ENCODE measurements at places on chromosomes 7 and 10.

GRCh38 chr10:45673074-45673648, 589 bp upstream of the ZFAND4 start:
- peak; percentile 22 for DNase-seq

DNA sequence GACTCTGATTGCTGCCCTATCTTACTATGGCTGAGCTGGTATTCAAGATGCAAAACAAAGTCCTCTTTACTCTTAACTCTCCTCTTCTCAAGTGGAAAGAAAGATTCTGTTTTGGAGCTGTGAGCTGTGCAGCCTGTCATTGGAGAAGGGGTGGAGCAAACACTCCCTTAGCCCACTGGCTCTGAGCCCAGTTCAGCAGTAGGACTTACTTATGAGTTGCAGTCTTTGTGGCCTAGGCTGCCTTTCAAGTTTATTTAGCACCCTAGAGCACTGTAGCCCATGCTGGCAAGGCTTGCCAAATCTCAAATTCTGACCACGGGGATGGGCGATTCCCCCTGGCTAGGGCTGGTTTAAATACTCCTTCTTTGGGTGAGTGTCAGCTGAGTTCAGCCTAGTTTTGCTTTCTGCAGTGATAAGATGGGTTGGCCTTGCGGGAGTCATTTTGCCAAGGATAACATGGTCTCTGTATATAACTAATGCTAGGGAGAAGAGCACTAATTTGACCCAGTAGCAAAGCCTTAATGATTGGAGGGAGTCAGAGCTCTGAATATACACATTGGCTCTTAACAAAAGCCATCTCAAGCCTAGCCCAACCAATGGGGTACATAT, 110.2 kb downstream of the MYO3A start:
- no peak for DNase-seq

- no peak for DNase-seq
These were observed 2.3 kb downstream of the VENTX start for GRCh38 chr10:133239990-133240389.

DNA sequence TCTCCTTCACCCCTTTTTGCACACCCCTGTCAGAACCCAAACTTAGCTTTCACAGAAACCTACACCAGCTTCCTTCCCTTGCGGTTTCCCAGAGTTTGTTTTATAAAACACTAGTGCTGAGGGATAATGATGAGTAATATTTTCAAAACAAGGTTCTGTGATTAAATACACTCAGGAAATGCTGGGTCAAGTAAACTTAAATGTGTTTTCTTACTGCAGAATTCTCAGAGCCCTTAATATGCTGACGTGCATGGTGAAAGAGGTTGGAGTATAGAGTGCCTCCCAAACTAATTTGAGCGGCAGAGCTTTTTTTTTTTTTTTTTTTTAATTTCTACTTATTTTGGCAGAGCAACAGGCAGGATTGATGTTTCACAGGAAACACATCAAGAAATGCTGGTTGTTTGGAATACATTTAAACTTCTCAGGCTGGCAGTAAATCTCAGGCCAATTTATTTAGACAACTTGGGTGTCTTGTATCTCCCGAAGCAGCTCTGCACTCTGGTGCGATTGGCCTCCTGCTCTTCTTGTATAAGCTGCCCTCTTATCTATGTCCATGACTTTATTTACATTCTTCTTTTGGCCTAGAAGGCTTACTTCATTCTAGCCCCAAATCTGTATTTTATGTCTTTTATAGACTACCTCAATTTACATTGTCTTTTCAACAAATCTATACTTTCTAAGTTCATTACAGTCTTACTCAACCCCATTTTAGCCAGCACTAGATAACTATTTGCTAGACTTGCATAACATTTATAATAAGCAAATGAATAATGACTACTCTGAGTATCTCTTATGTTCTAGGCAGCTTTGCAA, 165.4 kb downstream of the BMPER start:
- no peak for DNase-seq

DNA sequence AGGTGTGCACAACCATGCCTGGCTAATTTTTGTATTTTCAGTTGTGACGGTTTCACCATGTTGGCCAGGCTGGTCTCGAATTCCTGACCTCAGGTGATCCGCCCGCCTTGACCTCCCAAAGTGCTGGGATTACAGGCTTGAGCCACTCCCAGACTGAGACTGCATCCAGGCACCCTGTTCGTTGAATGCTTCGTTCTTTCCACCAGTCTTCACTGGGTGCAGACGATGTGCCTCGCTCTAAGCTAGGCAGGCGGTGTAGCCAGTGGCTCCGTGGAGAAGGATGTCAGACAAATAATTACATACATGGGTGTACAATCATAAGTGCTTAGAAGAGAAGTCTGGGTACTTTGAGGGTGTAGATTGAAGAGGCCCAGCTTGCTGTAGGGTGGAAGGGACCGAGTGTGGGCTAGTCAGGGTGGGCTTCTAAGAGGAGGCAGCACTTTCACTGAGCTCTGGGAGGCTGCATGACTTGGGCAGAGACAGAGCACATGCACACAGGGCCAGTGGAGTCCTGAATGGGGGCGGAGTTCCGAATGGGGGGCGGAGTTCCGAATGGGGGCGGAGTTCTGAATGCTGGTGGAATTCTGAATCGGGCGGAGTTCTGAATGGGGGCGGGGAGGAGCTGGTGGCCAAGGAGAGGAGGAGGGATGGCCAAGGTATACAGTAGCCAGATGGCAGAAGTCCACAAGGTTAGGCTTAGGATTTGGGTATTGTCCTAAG, 74.3 kb downstream of the COL26A1 start:
- no peak for DNase-seq

GRCh38 chr10:7412237-7412927, 1.5 kb upstream of the SFMBT2 start:
- DNase-seq = no peak

- DNase-seq = no peak
These were observed 4.7 kb upstream of the IGF2BP3 start for GRCh38 chr7:23474829-23475575.

GRCh38 chr7:48113275-48113674, 24.2 kb downstream of the UPP1 start:
- no peak for DNase-seq

GRCh38 chr10:22713853-22714478, 412 bp downstream of the PIP4K2A start:
- no peak for DNase-seq

DNA sequence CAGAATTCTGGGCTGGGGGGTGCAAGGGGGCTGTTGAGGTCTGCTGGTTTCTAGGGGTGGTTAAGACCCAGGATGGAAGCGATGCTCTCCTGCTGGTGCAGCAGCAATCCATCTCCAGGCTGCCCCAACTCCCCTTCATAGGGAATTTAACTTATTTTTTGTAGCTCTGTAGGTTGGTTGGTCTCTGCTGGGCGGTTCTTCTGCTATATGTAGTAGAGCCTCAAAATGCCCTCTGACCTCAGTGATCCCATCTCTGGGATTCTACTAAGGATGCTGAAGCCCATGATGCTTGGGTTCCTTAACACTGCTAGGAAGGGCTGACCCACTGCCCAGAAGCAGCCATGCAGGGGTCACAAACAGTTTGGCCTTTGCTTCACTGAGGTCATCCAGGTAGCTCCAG, 49.2 kb downstream of the LRRC20 start:
- DNase-seq = no peak

- DNase-seq = no peak
These were observed 44.0 kb downstream of the CALD1 start for GRCh38 chr7:134823400-134823799.

DNA sequence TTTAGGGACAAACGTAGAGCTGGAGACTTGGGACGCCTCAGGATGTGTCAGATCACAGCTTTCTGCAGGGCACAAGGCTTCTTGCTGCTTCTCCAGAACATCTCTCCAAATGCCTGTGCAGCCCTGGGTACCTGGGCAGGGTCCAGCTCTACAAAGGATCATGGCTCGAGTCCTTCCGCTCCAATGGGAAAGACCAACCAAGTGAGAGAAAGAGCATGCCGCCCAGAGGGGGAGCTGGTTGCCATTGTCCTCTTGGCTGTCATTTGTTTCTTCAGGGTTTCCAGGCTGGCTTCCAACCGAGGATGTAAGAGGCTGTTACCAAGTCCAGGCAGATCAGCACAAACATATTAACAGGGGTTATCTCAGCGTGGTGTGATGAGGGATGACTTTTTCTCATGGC, 5.6 kb upstream of the LEP start:
- DNase-seq = no peak

DNA sequence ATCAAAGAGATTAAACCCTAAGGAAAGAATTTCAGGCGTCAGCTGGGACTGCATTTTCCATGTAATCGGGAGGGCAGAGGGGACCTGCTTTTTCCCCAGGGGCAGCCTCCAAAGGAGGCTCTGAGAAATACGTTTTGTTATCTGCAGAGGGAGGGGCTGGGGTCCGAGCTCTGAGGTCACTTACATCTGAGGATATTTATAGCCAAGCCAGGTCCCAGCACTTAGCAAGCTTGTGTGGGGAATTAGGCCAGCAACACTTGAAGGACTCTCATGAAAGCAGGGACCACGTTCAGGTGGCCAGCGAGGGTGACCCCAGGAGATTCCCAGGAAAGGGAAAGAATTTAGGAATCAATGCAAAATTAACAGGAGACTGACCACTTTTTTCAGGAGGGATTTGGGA, 20.6 kb upstream of the GDI2 start:
- no peak for DNase-seq

DNA sequence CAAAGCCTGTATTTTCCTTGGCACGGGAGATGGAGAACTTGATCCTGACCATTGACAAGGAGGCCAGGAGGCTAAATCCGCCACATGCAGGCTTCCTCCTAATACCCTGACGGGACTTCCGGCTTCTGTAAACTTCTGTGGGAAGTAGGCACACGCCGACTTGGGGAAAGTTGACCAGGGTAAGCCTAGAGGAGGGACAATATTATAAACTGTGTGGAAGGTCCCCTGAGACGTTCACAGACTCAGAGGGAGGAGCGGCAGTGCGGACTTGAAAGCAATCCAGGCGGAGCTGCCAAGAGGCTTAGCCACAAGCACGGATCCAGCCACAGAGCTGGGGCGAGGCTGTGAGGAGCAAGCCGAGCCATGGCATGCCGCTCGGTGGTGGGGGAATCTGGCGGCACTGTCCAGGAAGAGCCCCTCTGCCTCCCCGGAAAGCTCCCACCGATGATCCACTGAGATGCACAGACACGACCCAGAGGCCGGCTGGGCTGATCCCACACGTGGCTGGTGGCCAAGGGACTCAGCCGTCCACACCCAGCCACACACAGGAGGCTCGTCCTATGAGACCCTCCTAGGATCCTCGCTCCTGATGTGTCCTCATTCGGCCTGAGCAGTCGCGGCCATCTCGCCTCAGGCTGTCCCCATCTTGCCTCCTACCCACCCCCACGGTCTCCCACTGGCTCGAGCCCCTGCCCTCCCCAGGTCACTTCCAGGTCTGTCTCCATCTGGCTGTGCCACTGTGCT, 40.0 kb upstream of the INSIG1 start:
- no peak for DNase-seq

- DNase-seq = no peak
These were observed 86.7 kb downstream of the ZMIZ1 start for GRCh38 chr10:79155301-79156081.

DNA sequence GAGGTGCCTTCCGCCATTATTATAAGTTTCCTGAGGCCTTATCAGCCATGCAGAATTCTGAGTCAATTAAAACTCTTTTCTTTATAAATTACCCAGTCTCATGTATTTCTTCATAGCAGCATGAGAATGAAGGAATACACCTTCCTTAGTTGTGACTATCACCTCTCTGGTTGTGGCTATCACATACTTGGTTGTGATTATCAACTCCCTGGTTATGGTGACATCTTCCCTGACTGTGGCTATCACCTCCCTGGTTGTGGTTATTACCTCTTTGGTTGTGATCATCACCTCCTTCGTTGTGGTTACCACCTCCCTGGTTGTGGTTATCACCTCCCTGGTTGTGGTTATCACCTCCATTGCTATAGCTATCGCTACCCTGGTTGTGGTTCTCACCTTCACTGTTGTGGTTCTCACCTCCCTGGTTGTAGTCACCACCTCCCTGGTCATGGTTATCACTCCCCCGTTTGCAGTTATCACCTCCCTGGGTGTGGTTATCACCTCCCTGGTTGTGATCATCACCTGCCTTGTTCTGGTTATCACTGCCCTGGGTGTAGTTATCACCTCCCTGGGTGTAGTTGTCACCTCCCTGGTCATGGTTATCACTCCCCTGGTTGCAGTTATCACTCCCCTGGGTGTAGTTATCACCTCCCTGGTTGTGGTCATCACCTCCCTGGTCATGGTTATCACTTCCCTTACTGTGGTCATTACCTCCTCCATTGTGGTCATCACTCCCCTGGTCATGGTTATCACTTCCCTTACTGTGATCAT, 105.9 kb downstream of the GPR26 start:
- DNase-seq = no peak

- DNase-seq = no peak
These were observed 24.2 kb upstream of the UNC5B start for GRCh38 chr10:71188201-71188600.

DNA sequence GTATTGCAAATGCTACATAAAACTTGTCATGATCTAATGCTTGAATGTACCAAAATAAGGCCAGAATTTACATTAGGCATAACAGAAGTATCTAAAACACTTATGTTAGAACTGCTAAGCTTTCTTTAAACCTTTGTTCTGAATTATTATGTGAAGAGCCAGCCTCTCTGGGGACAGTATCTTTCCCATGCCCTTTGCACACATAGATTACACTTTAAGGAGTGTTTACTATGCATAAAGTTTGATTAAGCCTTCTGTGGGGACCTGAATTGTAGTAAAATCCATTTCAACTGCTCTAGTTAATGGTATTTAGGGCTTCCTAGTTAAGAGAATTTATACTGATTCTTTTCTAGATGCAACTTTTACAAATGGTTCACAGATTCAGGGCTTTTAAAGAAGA, 444.7 kb downstream of the IPMK start:
- DNase-seq = no peak

DNA sequence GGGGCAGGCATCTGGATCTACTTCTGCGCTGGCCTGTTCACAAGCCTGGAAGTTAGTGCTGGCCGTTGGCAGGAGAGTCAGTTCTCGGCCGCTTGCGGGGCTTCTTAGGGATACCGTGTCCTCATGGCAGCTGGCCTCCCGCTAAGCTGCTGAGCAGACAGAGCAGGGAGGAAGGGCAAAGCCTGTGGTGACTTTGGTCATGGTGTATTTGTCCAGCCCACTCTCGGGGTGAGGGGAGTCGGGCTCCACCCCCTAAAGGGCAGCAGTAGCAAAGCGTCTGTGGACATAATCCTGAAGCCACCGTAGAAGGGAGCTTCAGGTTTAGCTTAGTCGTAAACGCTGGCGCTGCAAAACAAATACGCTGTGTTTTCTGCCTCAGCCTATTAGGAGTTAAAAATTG, 12.2 kb downstream of the UBE3C start:
- no peak for DNase-seq

DNA sequence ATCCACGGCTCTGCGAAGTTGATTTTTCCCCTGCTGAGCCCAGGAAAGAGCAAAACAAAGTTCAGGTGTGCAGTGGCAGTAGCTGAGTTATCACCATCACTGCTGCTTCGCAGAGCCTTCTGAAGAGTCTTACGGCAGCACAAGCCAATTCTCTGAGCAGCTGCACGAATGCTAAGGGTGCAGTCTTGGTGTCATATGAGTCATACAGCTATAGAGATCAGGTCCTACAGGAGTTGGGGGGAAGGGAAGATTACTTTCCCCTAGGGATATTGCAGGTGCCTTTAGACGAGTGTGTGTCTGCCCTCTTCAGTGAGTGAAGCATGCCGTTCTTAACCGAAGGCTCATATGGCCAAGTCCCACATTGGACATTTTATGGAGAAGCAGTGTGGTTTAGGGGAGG, 227.8 kb downstream of the CELF2 start:
- no peak for DNase-seq

Measured in NCI-H2081 (cell line).